ENCODE measurements at places on chromosomes 3 and 15.

DNA sequence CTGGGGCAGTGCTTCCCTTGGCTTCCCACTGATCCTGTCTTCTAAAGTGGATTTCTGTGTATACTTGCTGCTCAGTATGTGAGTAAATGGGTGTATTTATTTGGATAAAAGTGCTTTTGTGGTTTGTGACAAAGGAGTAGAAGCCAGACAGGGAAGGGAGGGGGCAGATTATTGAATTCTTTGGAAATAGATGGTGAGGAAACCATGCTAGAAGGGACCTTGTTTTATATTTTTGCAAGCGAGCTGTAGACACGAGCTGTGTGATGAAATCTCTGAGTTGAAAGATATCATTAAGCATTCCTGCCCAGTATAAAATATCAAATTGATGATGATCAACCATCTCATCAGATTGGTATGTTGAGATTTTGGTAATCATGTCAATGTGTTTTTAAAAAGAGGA is 68.9 kb downstream of the DUT start:
- DNase-seq, result no peak

- DNase-seq, result no peak
Measured at GRCh38 chr3:157249606-157250005, 89.7 kb upstream of the CCNL1 start.

GRCh38 chr15:86849558-86850285 is 770.1 kb downstream of the AGBL1 start:
- DNase-seq, result no peak

DNA sequence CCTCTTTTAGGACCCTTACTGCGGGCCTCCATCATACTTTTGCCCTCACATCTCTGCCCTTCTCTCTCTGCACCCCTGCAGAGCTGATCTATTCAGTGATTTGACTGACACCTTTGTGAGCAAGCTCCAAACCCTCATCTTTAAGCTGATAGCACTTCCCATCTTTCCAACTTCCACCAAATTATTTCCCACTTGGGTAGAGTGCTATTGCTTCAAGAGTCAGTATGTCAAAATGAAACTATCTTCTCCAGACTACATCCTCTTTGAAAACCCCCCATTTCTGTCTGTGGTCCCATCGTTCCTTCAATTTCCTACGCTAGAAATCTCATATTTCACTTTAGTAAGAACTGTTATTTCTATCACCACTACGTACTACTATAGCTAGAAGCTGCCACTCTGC is 19.7 kb downstream of the ZWILCH start:
- DNase-seq, result no peak

DNA sequence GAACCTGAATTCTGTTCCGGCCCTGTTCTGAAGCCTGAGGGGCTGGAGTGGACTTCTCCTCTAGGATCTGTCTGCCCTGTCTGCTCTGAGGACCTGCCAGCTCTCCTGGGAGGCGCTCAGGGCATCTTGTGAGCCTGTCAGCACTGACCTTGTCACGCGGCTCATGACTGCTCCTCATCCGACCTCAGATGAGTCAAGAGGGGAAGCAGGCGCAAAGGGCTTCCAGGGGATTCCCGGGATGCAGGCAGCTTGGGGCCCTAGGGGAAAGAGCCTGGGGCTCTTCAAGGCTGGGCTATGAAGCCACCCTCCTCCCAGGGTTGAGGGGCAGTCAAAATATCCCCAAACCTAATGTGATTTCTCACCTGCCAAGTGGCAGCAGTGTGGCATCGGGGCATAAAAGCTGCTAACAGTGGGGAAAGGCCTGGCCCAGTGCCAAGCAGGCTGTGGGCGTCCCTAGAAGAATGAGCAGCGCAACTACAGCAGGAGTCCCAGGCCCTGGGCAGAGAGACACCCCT is 27.6 kb upstream of the ANKDD1A start:
- DNase-seq, result peak; percentile 82

DNA sequence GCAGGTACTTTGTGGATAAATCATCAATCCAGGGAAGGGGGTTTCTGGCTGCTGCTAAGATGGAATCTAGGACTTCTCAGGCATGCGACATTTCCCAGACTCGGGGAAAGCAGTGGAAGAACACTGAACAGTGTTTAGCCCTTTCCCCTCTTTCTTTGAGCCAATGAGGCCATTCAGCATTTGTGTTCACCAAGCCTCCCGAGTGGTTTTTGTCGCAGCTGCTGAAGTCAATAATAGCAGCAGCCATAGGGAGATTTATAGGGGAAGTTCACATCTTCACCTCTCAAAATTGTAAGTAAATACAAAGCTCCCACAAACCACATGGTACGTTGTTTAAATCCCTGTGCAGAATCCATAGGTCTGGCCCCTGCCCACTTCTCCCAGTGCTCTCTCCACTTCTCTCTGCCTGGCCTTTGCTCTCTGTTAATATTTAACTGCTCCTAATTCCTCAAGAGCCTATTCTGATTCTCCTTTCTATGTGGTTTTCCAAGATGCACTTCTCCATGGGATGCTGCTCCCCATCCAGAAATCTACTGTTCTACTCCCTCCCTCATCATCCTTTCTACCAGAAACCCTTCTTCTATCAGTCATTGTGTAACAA is 230.7 kb downstream of the SHQ1 start:
- DNase-seq, result no peak

- DNase-seq, result peak; percentile 90
Measured at GRCh38 chr3:194486540-194487288, at the start of gene ATP13A3. Gene ATP13A3, minus strand, starts transcription at chr3:194487002. Its CDS starts 24,812 bp downstream, at chr3:194462190.

DNA sequence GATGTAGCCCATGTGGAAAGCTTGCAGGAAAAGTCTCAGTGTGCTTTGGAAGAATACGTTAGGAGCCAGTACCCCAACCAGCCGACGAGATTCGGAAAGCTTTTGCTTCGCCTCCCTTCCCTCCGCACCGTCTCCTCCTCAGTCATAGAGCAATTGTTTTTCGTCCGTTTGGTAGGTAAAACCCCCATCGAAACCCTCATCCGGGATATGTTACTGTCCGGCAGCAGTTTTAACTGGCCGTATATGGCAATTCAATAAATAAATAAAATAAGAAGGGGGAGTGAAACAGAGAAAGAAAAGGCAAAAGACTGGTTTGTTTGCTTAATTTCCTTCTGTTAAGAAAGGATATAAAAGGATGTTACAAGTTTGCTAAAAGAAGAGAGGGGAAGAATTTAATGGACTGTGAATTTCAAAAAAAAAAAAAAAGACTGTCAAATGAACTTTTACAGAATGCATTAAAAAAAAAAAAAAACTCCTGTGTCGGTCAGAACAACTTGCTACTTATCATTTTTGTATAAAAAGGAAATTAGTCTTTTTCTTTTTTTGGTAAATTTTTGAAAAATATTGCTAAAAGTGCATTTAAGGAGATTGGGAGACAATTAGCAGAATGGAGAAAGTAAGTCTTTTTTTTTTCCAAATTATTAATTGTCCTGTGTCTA is 7.0 kb downstream of the NR2F2 start:
- no peak for DNase-seq

DNA sequence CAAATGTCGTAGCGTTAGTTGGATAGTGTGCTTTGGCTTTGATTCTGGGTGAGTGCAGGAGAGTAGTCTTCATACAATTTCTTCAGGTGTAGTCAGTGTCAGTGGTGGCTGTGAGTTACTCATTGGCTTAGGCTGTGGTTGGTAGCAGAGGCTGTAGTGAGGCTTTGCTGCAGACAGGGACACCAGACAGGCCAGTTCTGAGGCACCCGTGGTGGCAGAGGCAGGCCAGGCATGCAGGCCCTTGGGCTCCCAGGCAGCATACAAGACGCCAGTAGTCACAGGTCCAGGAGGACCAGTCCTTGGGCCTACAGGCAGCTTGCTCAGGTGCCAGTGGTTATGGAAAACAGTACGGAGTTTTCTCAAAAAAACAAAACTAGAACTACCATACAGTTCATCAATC is 61.3 kb downstream of the DMXL2 start:
- no peak for DNase-seq

- DNase-seq, result no peak
Measured at GRCh38 chr3:184631472-184631861, 69.9 kb downstream of the EPHB3 start.

DNA sequence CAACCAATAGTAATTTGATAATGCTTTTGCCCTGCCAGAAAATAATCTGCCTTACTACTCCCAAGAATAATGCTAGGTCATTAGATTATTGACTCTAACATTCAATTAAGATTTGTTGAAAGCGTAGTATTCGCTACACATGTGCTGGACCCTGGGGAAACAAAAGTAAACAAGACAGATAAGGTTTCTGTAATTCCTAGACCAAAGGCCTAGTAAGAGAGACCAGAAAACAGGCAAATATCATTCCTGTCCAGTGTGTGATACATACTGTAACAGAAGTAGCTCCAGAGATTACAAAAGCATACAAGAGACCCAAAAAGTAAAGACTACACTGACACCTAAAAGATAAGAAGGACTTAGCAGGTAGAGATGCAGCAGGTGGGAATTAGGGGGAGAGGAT is 60.8 kb downstream of the PLOD2 start:
- no peak for DNase-seq
